Osteoblast (primary cell): ENCODE measurements at places on chromosomes 5 and 9. TPM values are rescaled to one million over a fixed set of nuclear protein-coding genes. Genes with fewer than 3 reads are reported as not detected.
A peak's percentile ranks its signal among the peaks of the same experiment; 100 is the strongest.

SIT1 gene
- total RNA-seq: 0.36 TPM in 1 of 2 replicates, not detected in the other

UBE2QL1 gene
- total RNA-seq: under 0.01 and 0.29 TPM in 2 replicates

CENPK gene
- total RNA-seq: 8.5 and 11.9 TPM in 2 replicates

DNA sequence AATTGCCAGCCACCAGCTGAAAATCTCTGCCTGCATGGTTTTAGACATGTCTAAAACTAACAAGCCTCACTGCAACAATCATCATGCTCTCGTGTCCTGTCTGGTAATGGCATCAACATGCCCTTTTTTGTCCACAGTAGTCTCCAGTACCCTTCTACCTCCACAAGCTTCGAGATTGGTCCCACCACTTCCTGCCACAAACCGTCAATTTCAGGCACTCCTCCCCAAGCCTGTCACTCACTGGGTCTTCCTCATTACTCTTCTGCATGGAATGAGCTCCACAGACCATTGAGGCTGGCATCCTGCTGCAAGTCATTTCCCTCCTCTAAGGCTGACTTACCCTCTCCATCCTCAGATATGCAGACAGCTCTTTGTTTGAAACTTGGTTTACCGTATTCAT lies 9.0 kb downstream of the LPAR1 start:
- H3K36me3 ChIP-seq: peaks cover 17% of the 10 kb centered on the region
- peaks cover 8% of the 10 kb centered on the region for H3K4me1 ChIP-seq
- H3K4me3 ChIP-seq: no peak overlapping the region
- H3K27me3 ChIP-seq: no peaks in the 10 kb centered on the region

DNA sequence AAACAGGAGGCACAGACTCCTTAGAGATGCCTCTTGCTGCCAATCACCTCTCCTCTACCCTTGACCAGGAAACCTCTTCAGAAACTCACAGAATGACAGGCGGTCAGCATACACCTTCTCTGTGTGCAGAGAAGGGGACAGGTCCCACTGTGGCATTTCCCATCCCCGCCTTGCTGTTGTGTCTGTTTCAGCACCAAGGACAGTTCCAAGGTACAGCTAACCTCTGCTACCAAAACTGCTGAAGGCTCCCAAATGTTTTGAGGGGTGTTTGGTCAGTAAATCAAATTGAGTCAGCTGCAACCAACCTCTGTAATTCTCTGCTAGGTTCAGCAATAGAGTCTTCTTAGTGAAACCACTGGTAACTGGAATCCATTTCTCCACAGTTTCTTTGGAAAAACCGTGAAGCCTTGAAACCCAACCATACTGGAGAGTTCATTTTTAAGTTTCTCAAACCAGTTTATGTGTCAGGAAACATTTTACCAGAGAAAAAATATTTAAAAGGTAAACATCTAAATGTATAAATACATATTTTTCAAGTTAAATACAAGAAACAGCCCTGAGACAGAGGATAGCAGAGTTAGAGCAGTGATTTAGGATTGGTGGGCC lies 122.0 kb downstream of the DRD1 start:
- H3K27ac ChIP-seq: no peak overlapping the region
- no peak for DNase-seq
- no peaks in the 10 kb centered on the region for H3K27me3 ChIP-seq
- no peak overlapping the region for H3K4me3 ChIP-seq
- no peaks in the 10 kb centered on the region for H3K4me1 ChIP-seq

DNA sequence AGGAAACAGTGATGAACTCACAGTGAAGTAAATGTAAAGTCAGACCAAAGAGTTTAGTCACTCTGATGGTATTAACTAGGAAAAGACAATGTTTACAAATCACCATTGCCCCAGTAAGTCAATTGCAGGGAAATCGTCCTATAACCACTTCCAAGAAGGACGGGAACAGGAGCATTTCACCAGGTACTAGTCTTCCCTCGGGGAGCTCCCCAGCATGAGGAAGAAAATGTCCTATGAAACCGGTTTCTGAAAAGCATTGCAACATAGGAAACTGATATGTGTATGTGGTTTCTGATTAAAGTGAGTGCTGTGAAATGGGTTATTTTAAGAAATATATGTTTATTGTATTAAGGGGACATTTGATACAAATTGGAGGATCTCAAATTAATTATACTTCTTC lies 626.7 kb upstream of the ADAMTS16 start:
- no peak overlapping the region for H3K4me3 ChIP-seq
- H3K27me3 ChIP-seq: no peaks in the 10 kb centered on the region
- H3K4me1 ChIP-seq: no peaks in the 10 kb centered on the region
- no peaks in the 10 kb centered on the region for H3K36me3 ChIP-seq

- peaks cover 18% of the 10 kb centered on the region for H3K4me1 ChIP-seq
- no peak overlapping the region for H3K4me3 ChIP-seq
- no peaks in the 10 kb centered on the region for H3K36me3 ChIP-seq
- H3K27ac ChIP-seq: no peak overlapping the region
Observed at GRCh38 chr9:18327121-18327520, 146.8 kb upstream of the ADAMTSL1 start.

- DNase-seq: no peak
- H3K4me1 ChIP-seq: peaks cover 35% of the 10 kb centered on the region
- H3K27ac ChIP-seq: peak overlapping the region; percentile 67
- no peak overlapping the region for H3K4me3 ChIP-seq
- H3K36me3 ChIP-seq: no peaks in the 10 kb centered on the region
Observed at GRCh38 chr5:96199713-96200183, 233.3 kb downstream of the PCSK1 start.

GRCh38 chr5:132260714-132261551 lies 3.4 kb downstream of the PDLIM4 start:
- peak overlapping the region; percentile 81 for H3K4me3 ChIP-seq
- DNase-seq: peak; percentile 94
- no peaks in the 10 kb centered on the region for H3K27me3 ChIP-seq
- H3K4me1 ChIP-seq: peaks cover 81% of the 10 kb centered on the region

DNA sequence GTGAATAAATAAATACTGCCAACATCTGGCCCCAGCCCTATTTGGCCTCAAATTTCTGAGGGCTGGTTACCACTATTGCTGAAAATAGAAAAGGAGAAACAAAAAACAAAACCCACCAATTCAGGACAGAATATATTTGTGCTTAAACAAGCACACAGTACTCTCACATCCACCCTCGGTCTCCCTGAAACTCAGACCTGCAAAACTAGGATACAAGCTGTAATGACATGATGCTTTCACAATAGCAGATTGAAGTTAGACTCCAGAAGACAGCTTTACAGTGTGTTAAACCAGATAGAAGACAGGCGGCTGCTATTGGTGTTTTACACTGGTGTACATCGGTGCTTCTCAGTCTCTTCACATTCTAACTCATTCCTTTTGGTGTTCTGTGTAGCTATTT lies 214.9 kb upstream of the DMRT1 start:
- no peaks in the 10 kb centered on the region for H3K36me3 ChIP-seq
- H3K27ac ChIP-seq: peak overlapping the region; percentile 49
- H3K4me1 ChIP-seq: peaks cover 34% of the 10 kb centered on the region
- H3K27me3 ChIP-seq: no peaks in the 10 kb centered on the region
- DNase-seq: peak; percentile 21

DNA sequence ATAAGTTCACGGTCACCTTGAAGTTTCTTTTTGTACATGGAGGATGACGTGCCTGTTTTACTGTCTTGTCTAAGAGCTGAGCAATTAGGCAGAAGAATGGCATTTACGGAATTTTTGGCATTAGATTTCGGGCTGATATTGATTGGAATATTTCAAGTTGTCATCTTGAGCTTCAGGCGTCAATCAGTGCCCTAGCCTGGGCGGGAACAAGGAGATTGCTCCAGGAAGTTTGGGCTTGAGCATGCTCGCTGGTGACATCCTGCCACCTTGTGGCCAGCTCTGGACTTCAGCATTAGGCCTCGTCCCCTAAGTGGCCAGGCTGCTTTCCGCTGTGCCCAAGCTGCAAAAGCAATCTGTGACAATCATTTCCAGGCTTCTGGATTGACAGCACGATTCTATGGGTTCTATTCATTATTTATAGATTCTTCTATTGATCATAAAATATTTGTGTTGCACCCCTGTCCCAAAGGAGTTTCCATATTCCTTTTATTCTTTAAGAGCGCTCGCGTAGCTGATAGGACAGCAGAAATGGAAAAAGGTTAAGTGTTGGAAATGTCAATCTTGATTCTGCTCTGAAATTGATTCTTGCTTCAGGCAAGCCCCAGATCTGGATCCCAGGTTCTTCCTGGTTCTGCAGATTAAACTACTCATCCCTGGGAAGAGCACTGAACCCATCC lies 79.3 kb downstream of the SLC28A3 start:
- peak; percentile 88 for DNase-seq
- no peaks in the 10 kb centered on the region for H3K36me3 ChIP-seq
- no peak overlapping the region for H3K27ac ChIP-seq
- peaks cover 14% of the 10 kb centered on the region for H3K27me3 ChIP-seq
- H3K4me3 ChIP-seq: peak overlapping the region; percentile 64

DNA sequence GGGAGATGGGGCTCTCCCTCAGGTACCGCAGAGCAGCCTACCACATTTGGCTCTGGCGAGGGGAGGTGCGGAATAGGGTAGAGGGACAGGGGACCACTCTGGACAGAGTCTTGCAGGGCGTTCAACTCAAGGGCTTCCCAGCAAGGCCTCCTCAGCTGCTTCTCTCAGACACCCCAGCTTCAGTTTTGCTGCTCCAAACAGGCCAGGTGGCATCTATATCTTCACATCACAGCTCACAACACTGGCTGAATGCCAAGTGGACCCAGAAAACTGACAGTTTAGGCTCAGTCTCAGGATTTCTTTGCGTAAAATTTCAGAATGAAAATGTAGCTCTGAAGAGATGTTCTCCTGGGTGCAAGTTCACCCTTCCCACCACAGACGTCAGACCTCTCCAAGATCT lies 592.6 kb upstream of the ADAMTS16 start:
- no peaks in the 10 kb centered on the region for H3K27me3 ChIP-seq
- no peak for DNase-seq
- no peak overlapping the region for H3K4me3 ChIP-seq
- no peaks in the 10 kb centered on the region for H3K4me1 ChIP-seq

- H3K4me1 ChIP-seq: no peaks in the 10 kb centered on the region
- H3K36me3 ChIP-seq: no peaks in the 10 kb centered on the region
Observed at GRCh38 chr9:1048231-1048619, 1.9 kb upstream of the DMRT2 start.

DNA sequence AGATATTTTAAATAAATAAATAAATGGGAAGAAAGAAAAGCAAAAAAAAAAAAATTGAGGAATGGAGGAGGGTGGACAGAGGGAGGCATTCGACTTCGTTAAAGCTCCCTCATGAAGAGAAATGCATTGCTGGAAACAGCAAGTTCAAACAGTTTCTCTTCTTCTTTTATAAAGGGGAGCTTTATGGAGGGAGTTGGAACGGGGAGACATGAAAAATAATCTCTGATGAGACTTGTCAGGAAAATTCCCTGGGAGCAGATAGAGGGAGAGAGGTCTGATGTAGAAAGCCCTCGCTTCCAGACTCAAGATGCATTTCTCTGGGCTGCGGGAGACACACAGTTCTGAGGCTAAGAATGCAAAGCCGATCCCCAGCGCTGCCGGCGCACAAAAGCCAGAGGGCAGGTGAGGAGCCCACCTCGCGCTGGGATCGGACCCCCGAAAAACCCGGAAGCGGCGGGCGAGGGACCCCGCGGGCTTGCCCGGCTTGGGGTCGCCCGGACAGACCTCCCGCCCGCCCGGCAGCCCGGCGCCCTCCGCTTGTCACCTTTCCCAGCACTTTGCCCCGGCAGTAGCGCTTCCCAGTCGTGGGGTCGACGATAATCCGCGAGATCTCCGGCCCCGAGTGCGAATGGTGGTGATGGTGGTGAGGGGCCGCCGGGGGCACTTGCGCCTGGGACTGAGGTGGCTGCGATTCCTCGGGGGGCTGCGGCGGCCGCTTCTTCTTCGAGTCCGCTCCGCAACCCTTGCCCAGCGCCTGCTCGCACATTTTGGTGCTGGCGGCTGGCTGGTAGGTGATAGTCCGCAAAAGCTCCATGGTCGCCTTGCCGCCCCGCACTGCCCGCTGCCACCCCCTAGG lies 512 bp downstream of the PLK2 start:
- H3K27ac ChIP-seq: peak overlapping the region; percentile 87
- H3K4me3 ChIP-seq: peak overlapping the region; percentile 87
- no peak for DNase-seq
- peaks cover 45% of the 10 kb centered on the region for H3K36me3 ChIP-seq
- H3K27me3 ChIP-seq: no peaks in the 10 kb centered on the region

- no peaks in the 10 kb centered on the region for H3K36me3 ChIP-seq
- no peaks in the 10 kb centered on the region for H3K4me1 ChIP-seq
- no peak overlapping the region for H3K4me3 ChIP-seq
- no peaks in the 10 kb centered on the region for H3K27me3 ChIP-seq
Observed at GRCh38 chr5:17893026-17893635, 258.9 kb downstream of the TAF11L14 start.

DNA sequence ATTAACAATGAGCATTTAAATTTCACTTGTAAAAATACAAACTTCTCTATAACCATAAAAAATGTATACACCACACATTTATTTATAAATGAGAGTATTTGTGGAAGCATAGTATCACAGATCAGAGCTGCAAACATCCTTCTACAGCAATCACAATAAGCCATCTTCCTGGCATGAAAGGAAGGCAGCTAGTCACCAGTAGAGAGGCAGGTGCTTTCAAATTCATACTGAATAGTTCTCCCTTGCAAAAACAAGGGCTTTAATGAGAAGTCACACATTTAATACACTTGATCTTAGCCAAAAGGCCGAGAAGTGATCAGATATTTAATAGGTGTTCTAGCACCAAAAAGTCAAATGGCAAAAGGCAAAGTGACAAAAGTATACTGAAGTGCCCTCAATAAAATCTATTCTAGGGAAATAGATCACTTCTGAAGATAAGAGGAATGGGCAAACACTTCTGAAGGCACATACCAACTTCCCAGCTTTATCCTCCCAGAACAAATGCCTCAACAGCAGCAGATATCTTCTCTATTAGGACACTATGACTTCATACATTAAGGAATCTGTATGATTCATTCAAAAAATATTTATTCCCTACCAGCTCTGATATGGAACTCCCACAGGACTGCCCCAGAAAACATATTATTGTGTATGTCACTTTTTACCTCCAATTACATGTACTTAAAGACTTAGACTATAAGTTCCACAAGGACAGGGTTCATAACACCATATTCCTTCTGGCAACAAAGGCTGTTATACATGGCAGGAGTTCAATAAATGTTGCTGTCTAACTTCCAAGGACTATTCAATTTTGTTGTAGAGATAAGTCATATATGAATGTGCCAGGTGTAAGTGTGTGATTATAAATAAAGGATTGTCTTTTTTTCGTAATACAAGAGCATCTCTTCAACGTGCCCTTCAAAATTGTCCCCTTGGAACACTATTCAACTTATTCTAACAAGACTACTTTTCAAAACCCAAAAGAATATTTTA lies 31.7 kb downstream of the MAPKAP1 start:
- H3K4me3 ChIP-seq: no peak overlapping the region
- H3K4me1 ChIP-seq: peaks cover 20% of the 10 kb centered on the region
- peak overlapping the region; percentile 64 for H3K27ac ChIP-seq
- H3K27me3 ChIP-seq: no peaks in the 10 kb centered on the region
- peaks cover 3% of the 10 kb centered on the region for H3K36me3 ChIP-seq

GRCh38 chr9:17021387-17021970 lies 113.4 kb upstream of the CNTLN start:
- H3K36me3 ChIP-seq: no peaks in the 10 kb centered on the region
- no peaks in the 10 kb centered on the region for H3K27me3 ChIP-seq
- H3K4me1 ChIP-seq: peaks cover 21% of the 10 kb centered on the region

- H3K27me3 ChIP-seq: no peaks in the 10 kb centered on the region
- no peak overlapping the region for H3K4me3 ChIP-seq
- no peaks in the 10 kb centered on the region for H3K4me1 ChIP-seq
- no peak overlapping the region for H3K27ac ChIP-seq
- no peak for DNase-seq
Observed at GRCh38 chr9:22722492-22722891, 275.9 kb downstream of the DMRTA1 start.
